Activated CD8-positive, alpha-beta memory T cell treated with anti-CD3 and anti-CD28 coated beads, Interleukin-2, amount 50 U/mL, for 4 hours (primary cell): ENCODE measurements at places on chromosomes 16 and 17.
A peak's percentile ranks its signal among the peaks of the same experiment; 100 is the strongest.

DNA sequence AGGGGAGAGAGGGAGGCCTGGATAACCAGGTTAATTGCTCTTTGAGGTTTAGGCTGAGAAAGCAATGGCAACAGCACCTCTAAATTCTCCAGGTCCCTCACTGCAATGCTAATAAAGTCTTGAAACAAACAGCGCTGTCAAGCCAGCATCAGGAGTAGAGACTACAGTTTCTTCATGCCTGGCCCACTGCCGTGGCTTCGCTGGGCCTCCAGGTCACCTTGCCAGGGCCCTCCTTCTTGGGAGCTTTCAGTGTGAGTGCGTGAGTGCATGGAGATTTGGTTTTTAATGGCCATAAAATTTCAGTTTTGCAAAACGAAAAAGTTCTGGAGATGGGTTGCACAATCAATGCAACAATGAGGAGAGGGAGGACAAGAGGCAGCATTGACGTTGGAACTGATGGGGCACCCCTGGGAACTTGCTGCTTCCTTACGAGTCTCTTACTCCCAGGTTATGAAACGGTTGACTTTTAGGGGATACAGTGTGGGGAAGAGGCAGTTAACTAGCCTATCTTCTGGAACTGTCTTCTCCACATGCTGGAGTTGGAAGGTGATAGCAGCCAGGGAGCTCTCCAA is 229.4 kb downstream of the XYLT1 start:
- no peak for DNase-seq

DNA sequence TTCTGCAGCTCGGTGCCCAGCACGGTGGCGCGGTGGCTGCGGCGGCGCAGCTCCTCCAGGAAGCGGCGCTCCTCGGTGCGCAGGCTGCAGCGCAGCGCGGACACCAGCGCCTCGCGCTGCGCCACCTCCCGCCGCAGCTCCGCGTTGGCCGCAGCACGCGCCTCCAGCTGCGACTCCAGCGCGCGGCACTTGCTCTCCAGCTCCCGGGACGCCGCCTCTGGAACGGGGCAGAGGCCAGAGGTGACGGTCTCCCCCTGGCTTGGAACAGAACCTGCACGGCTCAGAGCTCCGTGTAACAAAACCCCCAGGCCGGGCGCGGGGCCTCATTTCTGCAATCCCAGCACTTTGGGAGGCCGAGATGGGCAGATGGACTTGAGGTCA is 13.2 kb upstream of the CLUH start:
- DNase-seq, result peak; percentile 41

DNA sequence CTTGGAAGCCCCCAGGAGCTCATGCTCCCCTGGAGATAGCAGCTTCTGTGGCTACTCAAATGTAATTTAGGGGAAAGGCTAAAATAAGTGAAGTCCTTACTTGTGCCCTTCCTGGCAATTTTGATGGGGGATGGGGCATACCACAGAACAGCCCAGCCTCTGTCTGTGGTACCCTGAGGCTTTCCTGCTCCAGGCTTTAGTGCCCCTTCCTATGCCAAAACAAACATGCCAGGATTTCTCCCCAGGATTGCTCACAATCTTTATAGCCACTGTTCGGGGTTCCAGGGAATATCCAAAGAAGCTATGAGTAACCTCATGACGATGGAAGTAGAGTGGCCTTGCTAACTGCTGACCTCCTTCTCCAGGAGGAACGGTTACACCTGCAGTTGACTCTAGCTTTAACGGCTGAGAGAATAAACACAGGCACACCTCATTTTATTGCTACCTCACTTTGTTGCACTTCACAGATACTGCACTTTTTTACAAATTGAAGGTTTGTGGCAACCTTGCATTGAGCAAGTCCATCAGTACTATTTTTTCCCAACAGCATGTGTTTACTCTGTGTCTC is 24.9 kb downstream of the CCL4 start:
- no peak for DNase-seq

GRCh38 chr17:77327181-77327565 is 186.4 kb downstream of the SEC14L1 start:
- peak; percentile 14 for DNase-seq

DNA sequence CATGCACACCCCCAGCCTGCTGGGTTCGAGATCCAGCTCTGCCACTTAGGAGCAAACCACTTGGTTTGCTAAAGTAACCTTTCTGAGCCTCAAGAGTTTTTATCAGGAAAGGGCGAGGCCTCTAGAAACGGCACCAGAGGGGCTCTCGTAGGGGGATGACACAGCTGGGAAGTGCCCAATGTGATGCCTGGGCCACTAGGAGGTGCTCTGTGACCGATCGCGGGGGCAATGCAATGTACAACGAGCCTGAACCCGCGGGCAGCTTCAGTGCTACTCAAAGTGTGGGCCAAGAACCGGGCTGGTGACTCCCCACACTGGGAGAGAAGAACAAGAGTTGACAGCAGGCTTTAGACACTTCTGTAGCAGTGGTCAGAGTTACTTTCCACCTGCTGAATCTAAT is 9.4 kb downstream of the C16orf89 start:
- peak; percentile 52 for DNase-seq

DNA sequence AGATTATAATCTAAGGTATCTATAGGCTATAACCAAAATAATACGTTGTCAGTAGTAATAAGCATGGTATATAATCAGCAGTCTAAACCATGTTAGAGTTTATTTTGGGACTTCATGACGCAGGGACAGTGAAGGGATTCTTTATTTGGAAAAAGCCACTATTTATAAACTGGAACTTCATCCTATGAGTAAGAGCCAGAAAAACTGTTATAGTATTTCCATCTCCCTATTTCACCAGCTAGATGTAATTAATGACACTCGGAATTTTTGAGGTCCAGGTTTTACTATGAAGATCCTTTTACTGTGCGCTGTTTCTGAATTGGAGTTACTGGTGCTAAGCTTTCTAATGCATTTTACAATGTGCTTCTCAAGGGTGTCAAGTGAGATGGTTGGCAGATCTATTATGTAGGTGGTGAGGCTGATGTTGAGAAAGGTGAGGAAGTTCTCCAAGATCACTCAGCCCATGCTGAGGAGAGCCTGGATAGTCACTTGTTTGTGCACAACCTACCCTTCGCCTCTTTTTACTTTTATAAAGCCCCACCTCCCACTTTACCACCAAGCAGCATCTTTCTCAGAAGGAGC is 149.3 kb downstream of the MSI2 start:
- DNase-seq, result no peak

GRCh38 chr17:39903158-39903884 is 15.1 kb downstream of the GSDMB start:
- DNase-seq, result no peak

DNA sequence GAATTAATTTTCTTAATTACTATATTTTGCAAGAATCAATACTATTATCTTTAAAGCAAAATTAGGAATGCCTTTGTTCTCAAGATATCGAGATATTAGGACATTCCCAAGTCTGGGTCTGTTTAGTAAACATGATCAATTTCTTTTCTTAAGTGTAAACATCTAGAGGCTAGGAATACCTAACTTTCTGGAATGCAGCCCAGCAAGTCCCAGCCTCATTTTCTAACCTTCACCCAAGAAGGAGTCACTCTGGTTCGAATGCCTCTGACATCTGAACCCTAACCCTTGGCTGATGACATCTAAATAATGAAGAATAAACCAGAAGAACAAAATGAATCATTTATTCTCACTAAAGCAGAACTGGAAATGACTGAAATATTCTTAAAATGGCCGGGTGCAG is 297.5 kb upstream of the IRX3 start:
- DNase-seq, result no peak

DNA sequence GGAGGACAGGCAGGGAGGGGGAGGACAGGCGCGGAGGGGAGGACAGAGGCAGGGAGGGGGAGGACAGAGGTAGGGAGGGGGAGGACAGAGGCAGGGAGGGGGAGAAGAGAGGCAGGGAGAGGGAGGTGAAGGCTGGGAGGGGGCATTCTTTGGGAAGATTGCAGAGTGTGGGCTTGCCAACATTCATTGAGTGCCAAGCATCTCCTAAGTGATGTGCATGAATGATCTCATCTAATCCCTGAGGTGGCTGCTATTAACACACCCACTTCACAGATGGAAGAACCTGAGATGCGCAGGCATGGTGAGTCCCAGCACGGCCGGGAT is 58.3 kb downstream of the NT5M start:
- DNase-seq, result no peak

DNA sequence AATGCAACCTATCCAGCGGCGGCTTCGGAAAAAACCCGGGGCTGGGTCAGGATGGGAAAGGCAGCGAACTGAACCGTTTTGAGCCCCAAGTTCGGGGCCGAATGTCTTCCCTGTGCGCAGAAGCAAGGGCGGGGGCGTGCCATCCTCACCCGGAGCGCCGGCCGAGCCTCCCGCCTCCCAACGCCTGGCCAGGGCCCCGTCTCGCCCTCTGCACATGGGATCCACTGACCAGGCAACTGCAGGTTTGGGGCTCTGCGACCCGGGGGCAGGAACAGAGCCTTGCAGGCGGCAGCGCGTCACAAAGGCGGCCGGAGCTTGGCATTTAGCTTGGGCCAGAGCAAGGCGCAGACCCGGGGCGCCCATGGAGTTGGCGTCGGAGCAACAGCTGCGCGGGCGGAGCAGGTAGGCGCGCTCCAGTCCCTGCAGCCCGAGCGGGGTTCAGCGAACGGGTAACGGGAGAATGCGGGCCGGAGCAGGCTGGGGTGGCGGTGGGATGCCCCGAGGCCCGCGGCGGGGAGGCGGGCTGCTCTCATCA is at the start of gene FBXO39:
TSS of gene FBXO39 (plus strand) at position 345 of the 535 bp plus-strand sequence. CDS start 3,654 bp downstream, outside the sequence.
- no peak for DNase-seq

DNA sequence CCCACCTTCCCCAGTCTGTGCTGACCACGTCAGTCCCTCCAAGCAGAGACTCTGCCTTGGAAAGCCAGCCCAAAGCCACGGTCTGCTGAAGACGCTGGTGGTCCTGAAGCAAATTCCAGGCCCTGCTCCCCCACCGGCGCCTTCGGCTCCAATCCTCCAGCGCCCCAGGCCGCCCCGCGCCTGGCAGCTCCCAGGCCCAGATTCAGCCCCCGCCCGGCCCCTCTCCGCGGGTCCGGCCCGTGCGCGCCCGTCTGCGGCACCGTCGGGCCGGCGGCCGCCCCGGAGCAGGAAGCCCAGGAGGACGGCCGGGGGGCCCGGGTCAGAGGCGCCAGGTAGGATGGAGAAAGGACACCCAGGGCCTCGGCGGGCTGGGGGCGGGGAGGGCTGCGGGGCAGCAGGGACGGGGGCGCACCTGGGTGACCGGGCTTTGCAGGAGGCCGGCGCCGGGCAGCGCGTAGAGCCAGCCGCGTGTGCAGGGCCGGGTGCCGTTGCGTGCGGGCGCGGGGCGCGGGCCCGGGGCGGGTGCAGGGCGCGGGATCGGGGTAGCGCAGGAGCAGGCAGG is 594 bp upstream of the SLC22A31 start:
- DNase-seq, result no peak

DNA sequence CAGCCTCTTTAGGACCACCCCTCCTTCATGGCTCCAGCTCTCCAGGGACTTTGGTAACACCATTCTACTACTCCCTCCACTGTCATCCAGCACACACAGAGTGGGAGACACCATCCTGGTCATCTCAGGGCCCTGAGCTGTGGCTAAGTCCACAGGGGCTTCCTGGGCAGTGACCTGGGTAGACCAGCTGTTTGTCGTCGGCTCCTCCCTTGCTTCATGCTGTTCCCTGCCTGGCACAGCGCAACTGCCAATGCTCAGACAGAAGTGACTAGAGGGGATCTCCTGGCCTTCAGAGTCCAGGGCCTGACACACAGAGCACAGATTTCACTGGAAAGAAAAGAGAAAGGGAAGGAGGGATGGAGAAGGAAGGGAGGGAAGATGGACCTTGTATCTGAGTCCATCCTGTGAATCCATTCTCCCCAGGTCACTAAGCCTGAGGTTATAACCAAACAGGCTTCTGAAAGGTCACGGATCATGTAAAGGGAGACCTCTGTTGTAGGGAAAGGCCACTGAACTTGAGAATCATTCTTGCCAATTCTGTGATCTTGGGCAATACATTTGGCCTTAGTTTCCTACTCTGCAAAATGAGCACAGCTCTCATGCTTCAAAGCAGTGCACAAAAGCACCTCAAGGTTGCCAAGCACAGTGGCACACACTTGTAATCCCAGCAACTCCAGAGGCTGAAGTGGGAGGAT is 18.5 kb upstream of the PHB1 start:
- DNase-seq, result no peak

- DNase-seq, result no peak
Observed at GRCh38 chr17:70074236-70074830, 692 bp upstream of the KCNJ16 start.
